ENCODE measurements at places on chromosomes 11 and 22.

GRCh38 chr22:28480000-28480715 is 199.5 kb downstream of the TTC28 start:
- DNase-seq: no peak

GRCh38 chr11:126281666-126282175 is 1.2 kb upstream of the TIRAP start:
- DNase-seq: no peak

DNA sequence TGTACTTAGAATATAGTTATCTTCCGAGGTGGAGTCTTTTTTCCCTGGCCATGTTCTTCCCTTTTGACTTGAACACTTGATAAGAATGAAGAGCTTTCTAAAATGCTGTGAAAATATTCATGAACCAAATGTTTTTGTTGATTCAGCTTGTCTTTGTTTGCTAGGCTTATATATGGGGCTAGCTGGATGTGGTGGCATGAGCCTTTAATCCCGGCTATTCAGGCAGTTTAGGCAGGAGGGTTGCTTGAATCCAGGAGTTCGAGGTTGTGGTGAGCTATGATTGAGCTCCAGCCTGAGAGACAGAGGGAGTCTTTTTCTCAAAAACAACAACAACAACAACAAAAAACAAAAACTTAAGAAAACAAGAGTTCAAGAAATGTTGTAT is 23.1 kb downstream of the CBL start:
- DNase-seq: no peak

GRCh38 chr11:44853666-44854065 is 97.0 kb downstream of the TP53I11 start:
- DNase-seq: no peak

- DNase-seq: no peak
Observed at GRCh38 chr11:28049338-28050216, 58.4 kb downstream of the KIF18A start.
